ENCODE measurements at places on chromosomes 7 and 10. TPM values are rescaled to one million over a fixed set of nuclear protein-coding genes. Genes with fewer than 3 reads are reported as not detected.

DNA sequence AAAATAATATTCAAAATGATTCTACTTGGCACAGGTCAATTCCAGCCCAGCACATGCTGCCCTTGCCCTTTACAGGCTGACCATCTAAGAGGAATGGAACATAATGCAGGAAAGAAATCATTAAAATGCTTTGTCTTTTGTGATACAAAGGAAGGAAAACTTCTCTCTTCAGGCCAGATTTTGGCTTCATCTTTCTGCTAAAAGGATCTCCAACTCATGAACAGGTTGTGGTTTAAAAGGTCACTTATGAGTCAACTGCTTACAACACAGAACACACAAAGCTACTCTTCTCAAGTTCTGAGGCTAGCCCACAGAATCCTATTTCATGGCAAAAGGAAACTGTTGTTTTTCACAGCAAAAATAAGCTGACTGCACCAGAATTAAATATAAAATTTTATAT is 197.1 kb downstream of the DOCK4 start:
- DNase-seq = no peak

- peak; percentile 43 for DNase-seq
Measured at GRCh38 chr7:48299580-48300169, 128.4 kb downstream of the ABCA13 start.

- no peak for DNase-seq
Measured at GRCh38 chr7:82617156-82617555, 173.6 kb upstream of the CACNA2D1 start.

CLRN3 gene
- not detected for polyA plus RNA-seq

MOGAT3 gene
- polyA plus RNA-seq = not detected

SLC26A4 gene
- polyA plus RNA-seq = 0.21 TPM

ACSL5 gene
- polyA plus RNA-seq = 84.4 TPM

COL26A1 gene
- not detected for polyA plus RNA-seq

TSC22D4 gene
- polyA plus RNA-seq = 31.3 TPM

AGAP9 gene
- not detected for polyA plus RNA-seq

CYP26C1 gene
- not detected for polyA plus RNA-seq

All from CD4-positive, CD25-positive, alpha-beta regulatory T cell (primary cell).